Neural crest cell (in vitro differentiated cells): ENCODE measurements at places on chromosomes 6 and 20. TPM values are rescaled to one million over a fixed set of nuclear protein-coding genes. Genes with fewer than 3 reads are reported as not detected.

DNA sequence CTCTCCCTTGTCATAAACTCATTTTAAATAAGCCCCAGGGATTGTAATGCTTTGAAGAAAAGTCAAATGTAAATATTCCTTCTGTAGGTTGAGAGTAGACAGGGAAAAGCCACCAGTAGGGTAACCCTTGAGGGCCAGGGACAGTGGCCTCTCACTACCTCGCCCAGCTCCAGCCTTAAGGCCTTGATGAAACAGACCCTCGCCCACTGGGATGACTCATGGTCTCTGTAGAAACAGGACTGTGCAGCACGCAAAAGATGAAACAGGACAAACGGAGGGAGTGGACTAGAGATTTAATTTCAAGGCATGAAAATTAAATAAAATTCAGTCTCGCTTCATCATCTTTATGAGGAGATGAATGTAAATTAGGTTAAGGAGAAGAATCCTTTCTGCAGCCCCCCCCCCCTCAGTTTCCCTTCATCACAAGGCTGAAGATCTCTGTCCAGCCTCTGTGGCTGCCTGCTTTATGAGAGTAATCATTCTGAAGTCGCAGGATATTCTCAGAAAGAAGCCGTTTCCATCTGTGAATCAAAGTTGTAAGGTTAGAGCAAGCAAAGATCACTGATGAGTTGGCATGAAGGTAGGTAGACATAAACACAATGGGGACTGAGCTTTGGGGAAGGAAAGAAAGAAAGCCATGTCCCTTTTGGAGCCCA, 60.4 kb downstream of the TMEM200A start:
- no peaks in the 10 kb centered on the region for H3K36me3 ChIP-seq

DNA sequence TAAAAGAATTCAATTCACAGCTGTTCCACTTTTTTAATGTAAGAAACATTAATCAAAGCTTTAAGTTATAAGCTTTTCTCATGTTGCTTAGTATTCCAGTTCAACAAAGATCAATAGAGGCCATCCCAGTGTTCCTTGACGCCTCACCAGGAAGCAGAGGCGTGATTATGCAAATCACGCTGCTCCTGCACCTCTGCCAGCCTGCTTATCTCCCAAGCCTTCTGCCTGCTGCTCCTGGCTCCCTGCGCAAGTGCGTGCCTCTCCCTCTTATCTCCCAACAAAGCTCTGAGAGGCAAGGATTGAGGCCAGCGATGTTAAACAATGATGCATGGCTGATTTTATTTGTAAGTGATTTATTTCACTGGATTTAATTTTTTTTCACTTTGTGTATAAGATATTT, 42.8 kb downstream of the INSM1 start:
- peaks cover 52% of the 10 kb centered on the region for H3K4me1 ChIP-seq
- H3K36me3 ChIP-seq = no peaks in the 10 kb centered on the region
- peaks cover 68% of the 10 kb centered on the region for H3K27me3 ChIP-seq
- H3K27ac ChIP-seq = no peak overlapping the region

- DNase-seq = no peak
- peaks cover 2% of the 10 kb centered on the region for H3K36me3 ChIP-seq
- no peaks in the 10 kb centered on the region for H3K27me3 ChIP-seq
- H3K4me3 ChIP-seq = no peak overlapping the region
- H3K27ac ChIP-seq = no peak overlapping the region
Observed at GRCh38 chr20:25987073-25987927, 290.6 kb upstream of the ZNF337 start.

DNA sequence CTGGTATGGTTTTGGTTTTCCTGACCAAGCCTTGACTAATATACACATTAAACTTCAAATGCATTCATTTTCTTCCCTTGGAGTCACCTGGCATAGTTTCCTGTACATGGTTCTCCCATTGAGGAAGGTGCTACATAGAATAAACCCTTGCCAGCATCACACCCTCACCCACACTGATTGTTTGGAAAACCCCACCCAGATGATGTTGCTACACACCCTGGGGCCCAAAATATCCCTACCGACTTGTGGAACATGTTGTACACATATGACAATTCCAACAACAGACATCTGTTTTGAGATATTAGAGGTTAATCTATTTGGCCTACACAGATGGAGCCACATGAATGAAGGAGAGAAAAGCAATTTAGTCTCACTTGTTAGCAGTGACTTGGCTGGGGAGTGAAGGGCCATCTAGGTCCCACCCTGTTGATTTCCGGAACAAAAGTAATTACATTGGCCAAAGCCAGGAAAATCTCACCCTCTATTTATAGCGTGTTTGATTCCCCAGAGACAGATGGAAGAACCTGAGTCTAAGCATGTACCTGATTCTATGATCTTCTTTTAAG, 606.0 kb upstream of the BTBD3 start:
- no peak overlapping the region for H3K27ac ChIP-seq
- no peak for DNase-seq
- H3K4me3 ChIP-seq = no peak overlapping the region
- peaks cover 6% of the 10 kb centered on the region for H3K4me1 ChIP-seq
- H3K36me3 ChIP-seq = peaks cover 13% of the 10 kb centered on the region

Gene CLIC5
- 0.20 TPM in 1 of 2 replicates, not detected in the other for total RNA-seq

Gene MYCT1
- total RNA-seq = not detected in 2 replicates
